Hypothalamus (tissue), 51 donors: ENCODE measurements at places on chromosomes 1 and 21.
A peak's percentile ranks its signal among the peaks of the same experiment; 100 is the strongest.

- peak; percentile 35 for DNase-seq
Observed at GRCh38 chr1:21175670-21176581, 771 bp downstream of the EIF4G3 start.

DNA sequence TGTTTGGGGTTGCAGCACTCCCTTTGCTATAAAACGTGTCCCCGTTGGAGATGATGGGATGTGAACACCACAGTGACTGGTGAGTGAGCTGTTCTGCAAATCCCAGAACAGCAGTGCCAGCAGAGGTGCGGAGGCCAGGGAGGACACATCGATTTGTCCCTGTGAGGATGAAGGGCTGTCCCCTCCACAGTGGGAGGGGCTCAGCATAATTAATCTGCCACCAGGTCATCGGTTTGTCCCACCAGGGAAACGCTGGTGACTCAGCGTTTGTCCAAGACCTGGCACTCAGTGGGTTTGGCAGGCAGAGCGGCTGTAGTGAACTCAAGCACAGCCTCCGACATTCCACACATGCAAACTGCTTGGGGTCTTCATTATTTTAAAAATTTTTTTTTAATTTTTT lies 22.8 kb upstream of the PDE9A start:
- no peak for DNase-seq

- DNase-seq = no peak
Observed at GRCh38 chr1:54335011-54335754, 71.0 kb downstream of the SSBP3 start.

DNA sequence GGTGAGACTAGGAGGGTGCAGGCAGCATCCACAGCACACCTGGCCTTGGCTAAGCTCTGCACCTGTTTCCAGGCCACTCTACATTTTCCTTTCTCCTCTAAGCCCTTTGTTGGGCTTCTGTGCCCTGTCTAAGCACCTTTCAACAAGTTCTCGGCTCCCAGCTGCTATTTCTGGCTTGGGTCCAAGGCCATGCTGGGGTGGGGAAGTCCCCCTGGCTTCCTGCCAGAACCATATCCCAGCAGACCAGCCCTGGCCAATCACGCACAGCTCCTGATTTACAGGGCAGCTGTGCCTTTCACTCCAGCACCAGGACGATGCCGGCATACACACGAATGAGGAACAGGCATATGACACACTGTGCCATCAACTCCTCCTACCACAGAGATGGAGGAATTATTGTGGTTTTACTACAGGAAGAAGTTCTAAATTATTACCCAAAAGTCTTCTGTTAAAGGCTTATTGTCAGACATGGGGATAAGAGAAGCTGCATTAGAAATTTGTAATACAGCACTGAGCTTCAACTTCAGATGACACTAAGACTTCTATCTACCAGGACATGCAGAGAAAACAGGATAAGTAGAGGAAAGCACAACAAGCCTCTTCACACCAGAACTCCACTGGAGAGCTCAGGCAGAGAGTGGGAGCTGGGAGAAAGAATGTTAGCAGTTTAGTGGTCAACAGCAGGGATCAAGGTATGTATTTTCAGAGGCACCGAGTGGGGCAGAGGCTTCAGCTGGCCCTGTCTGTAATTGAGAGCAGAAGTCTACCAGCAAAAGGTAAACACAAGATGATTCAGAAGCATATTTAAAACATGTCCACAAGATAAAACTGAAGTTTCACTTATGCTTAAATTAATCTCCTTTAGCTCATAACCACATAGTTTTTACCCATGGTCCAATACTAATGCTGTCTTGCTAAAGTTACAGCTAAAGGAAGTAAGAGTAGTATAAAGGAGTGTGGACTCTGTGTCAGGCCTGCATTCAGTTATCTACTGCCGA lies 37.4 kb downstream of the TRIT1 start:
- DNase-seq = peak; percentile 67

GRCh38 chr21:32380940-32381339 lies 11.9 kb downstream of the URB1 start:
- DNase-seq = no peak

DNA sequence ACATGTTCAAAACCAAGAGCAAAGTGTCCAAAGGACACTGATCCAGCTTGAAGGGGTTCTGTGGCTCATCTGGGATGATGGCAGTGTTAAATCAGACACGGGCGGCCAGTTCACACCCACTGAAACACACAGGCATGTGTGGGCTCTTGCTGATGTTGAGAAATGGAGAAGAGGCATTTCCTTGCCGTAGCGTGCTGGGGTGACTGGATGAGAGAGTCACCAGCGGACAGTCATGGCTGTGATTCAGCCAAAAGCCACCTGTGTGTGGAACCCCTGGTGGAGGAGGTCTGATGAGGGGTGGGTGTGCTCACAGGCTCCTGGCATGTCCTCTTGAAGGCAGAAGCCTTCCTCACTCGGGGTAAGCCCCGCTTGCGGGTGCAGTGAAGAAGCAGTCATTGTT lies 7.2 kb downstream of the C1orf35 start:
- DNase-seq = no peak

DNA sequence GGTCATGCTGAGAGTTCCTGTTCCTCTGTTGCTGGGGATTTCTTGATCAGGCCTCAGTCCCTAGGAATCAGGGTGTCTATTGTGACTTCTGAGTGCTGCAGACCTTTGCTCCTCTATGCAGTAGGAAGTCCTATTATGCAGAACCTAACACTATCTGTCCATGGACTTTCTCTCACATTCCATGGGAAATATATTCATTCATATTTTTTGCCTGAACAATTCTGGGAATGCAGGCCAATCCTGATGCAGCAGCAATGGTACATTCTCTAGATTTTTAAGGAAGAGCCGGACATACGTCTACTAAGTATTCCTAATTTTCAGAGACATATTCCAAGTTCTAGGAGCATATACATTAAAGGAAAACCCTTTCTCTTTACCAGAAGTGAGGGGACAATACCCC lies 61.1 kb upstream of the C1orf87 start:
- DNase-seq = no peak

DNA sequence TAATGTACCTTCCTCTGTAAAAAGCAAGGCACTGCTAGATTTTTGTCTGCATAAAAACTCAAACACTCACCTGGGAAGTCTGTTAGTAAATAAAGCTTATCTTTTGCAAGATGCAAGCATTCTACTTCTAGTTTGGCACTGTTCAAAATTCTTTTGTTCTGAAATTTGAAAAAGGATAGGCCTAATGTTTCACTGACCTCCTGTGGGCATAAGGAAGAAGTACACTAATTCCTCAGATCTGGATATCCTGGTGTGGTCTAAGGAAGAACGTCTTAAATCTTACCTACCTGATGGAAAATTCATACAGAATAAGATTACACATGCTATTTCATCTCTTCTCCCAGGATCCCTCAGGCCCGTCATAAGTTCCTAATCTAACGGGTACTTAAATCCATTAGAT lies 93.5 kb upstream of the CAMK1G start:
- no peak for DNase-seq

GRCh38 chr1:103448560-103448959 lies 76.9 kb upstream of the RNPC3 start:
- DNase-seq = no peak

GRCh38 chr1:226034482-226034881 lies 28.0 kb upstream of the H3-3A start:
- DNase-seq = peak; percentile 78

DNA sequence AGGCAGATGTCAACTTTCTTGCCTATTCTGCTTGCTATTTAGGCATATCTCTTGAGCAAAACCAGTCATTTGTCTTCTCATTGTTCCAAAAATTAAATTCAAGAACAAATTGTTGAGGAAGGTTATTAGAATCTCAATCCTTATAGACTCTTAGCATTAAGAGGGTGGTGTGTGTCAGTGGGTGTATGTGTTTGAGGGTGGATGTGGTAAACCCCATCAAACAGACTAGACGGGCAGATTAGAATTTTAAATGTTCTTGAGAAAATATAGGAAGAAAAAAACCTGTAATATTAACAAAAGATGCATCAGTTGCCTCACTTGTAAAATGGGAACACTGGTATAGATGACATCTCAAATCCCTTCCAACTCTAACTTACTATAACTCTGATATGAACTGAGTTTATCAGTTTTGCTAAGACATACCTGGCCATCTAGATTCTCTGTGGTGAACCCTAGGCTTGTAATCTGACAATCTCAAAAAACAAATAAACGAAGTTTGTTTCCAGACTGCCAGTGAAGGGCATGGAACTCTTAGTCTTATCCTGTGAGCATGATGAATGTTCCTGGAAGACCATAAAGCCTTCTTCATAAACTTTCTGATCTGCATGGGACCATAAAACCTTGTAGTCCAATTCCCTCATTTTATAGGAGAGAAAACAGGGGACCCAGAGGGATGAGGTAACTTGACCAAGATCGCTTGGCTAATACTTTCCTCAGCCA lies 176.3 kb upstream of the SGIP1 start:
- no peak for DNase-seq

GRCh38 chr21:26179501-26179900 lies 8.9 kb upstream of the APP start:
- no peak for DNase-seq

DNA sequence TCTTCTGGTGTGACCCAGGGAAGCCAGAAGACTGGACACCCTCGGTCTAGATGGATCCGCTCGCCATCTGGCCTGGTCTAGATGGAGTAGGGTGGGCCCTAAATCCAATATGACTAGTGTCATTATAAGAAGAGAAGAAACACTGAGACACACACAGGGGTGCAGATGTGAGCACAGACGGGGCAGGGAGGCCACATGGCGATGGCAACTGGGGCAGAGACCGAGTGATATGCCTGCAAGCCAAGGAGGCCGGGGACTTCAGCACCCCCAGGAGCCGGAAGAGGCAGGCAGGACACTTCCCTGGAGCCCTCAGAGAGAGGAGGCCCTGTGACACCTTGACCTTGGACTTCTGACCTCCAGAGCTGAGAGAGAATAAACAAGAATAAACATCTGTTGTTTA lies 5.6 kb upstream of the TFF3 start:
- no peak for DNase-seq

GRCh38 chr1:228050571-228051231 lies 31.8 kb upstream of the ARF1 start:
- DNase-seq = no peak
